ENCODE measurements at places on chromosomes 1 and 21. TPM values are rescaled to one million over a fixed set of nuclear protein-coding genes. Genes with fewer than 3 reads are reported as not detected.

ACOT11 gene
- total RNA-seq: 11.9 TPM

PLA2G2D gene
- not detected for total RNA-seq

RNF186 gene
- not detected for total RNA-seq

DNA sequence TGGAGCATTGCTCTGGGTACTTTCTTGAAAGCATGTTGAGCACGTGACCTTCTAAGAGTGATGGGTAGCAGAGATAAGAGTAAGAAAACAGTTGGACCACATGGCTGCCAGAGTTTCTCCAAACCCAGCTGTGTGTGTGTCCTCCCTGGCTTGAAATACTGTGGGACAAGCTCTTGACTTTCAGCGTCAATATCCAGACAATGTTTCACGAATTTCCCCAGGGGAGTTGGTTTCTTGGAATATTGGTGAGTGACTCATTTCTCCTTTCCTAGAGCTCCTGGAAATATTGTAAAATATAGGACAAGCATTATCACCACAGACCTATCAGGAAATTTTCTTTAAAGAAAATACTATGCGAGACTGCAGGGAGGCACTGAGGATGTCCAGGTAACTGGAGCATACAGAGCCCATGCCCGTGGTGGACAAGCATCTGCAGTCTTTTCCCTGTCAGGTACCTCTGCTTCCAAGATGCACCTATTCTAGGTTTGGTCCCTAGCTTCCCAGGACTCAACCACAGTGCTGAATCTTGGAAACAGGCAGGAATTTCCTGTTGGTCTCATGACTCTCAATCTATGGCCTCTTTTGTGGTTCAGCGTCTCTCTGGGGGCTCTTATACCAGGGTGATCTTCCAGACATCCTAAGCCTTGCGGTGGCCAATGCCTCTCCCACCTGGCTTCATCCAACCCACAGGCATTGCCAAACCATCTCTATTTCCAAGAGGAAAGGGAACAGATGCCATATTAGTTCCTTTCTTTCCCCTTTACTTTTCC, 67.4 kb downstream of the KCNJ6 start:
- no peak for DNase-seq

DNA sequence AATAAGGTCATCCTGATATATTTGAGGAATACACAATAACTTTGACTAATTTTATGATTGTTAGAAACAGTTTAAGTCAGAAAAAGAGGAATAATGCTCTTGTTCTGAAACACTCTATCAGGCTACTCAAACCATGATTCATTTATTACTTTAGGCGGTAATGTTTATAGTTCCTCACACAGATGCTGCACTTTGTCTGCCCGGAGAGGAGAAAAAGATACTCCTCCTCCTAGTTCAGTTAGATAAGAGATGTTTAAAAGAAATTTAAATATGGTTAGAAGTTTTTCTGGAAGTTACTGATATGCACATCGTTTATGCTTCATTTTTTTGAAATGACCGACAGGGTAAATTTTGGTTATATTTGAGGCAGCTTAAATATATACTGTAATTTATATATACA, 103.0 kb downstream of the ZMYM4 start:
- no peak for DNase-seq

- no peak for DNase-seq
Observed at GRCh38 chr21:46171585-46171984, 12.7 kb downstream of the SPATC1L start.
